ENCODE measurements at places on chromosomes 11 and 22.
A peak's percentile ranks its signal among the peaks of the same experiment; 100 is the strongest.

DNA sequence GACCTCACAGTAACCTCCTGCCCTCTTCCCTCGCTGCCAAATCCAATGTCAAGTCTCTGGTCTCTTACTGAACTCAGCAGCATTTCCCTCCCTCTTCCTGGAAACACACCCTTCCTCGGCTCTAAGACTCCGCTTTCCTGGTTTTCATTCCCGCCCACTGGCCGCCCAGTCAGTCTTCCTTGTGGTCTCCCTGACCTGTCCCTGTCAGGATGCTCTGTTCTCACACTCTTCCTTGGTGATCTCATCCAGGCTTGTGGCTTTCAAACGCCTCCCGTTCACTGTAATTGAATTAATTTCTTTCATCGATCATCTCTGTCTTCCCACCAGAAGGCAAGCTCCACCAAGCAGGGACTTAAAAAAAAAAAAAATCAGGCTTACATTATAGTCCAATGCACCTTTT lies 33.5 kb downstream of the MYO18B start:
- DNase-seq, result no peak

- no peak for DNase-seq
Observed at GRCh38 chr11:94574193-94574961, 7.2 kb downstream of the PIWIL4 start.

GRCh38 chr11:131481303-131481702 lies 110.9 kb downstream of the NTM start:
- DNase-seq, result no peak

DNA sequence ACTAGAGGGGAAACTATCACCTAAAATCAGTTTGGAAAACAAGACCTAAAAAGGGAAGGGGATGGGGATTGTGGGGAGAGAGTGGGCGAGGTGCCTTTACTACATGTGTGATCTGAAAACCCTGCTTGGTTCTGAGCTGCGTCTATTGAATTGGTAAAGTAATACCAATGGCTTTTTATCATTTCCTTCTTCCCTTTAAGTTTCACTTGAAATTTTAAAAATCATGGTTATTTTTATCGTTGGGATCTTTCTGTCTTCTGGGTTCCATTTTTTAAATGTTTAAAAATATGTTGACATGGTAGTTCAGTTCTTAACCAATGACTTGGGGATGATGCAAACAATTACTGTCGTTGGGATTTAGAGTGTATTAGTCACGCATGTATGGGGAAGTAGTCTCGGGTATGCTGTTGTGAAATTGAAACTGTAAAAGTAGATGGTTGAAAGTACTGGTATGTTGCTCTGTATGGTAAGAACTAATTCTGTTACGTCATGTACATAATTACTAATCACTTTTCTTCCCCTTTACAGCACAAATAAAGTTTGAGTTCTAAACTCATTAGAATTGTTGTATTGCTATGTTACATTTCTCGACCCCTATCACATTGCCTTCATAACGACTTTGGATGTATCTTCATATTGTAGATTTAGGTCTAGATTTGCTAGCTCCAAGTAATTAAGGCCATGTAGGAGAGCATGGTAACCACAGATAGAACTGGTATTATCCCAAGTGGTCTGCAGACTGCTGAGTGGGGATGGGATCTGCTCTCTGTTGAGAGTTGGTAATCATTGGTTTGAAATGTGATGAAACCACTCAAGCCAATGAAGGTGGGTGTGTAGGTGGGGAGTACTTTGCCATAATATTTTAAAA lies 3.6 kb downstream of the NEAT1 start:
- no peak for DNase-seq

GRCh38 chr11:113603277-113604059 lies 102.6 kb downstream of the TMPRSS5 start:
- peak; percentile 42 for DNase-seq

DNA sequence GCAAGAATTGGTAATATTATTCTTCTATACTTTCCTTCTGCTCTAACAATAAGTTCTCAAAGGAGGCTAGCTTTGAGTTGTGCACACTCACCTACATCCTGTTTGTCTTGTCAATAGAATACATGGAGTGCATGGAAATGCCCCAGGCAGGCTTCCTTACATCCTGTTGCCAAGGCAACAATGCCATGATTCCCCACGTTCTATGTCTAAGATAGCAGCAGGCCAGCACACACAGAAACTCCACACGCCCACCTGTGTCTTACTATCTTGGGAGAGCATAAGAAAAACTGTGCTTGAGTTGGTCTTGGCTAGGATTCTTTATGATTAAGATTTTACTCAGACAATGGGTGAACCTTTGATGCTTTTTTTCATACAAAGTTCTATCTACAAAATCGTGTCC lies 379.2 kb downstream of the AASDHPPT start:
- no peak for DNase-seq

DNA sequence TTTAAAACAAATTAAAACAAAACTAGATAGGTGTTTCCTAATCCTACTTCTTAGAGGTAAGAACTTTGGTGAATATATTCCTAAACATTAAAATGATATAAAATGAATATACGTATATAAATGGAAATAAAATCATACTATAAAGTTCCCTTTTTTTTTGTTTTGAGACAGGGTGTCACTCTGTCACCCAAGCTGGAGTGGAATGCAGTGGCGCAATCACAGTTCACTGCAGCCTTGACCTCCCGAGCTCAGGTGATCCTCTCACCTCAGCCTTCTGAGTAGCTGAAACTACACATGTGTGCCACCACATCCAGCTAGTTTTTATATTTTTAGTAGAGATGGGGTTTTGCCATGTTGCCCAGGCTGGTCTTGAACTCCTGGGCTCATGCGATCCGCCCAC lies 44.9 kb downstream of the NPAT start:
- no peak for DNase-seq

- DNase-seq, result no peak
Observed at GRCh38 chr11:69293819-69294505, at the start of gene MYEOV. Gene MYEOV (plus strand): TSS chr11:69294155. CDS start chr11:69295355, 1,200 bp downstream.

- peak; percentile 38 for DNase-seq
Observed at GRCh38 chr11:125903711-125904659, at the start of gene DDX25. Gene DDX25 (plus strand): TSS chr11:125904508. CDS start chr11:125904518, 10 bp downstream.

GRCh38 chr11:119427279-119427678 lies 4.3 kb upstream of the THY1 start:
- DNase-seq, result no peak

DNA sequence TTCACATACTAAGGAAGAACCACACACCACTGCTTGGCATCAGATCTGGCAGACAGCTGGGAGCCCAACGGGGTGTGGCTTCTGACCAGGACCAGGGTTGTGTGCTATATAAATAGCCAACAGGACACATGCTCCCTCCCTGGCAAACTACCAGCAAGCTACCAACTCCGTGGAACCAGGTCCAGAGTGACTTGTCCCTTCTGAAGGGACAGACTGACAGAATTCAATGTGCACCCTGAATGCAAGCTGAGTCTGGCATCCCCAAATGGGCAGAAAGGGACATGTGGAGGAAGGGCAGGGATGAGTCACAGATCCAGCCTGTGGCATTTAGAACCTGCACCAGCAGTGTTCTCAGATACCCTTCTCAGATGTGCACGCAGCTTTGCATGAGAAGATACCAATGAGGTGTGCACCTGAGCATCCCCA lies 92.9 kb downstream of the MICAL3 start:
- no peak for DNase-seq

DNA sequence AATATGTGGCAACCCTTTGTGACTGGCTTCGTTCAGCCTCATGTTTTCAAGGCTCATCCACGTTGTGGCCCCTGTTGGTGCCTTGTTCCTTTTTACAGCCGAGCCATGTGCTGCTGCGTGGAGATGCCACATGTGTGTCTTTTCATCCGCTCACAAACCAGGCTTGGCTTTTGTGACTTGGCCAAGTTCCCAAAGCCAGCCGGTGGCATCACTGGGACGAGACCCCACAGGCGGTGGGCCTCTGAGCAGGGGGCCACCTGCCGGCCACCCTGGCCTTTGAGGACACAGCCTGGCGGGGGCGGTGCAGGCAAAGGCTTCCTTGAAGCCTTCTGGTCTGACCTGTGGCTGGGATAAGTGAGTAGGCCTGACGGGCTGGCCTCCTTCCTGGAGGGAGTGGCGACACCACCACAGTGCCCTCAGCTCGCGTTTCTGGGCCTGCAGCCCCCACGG lies 10.5 kb downstream of the GRK2 start:
- no peak for DNase-seq

- no peak for DNase-seq
Observed at GRCh38 chr22:19483481-19484244, 3.9 kb downstream of the CDC45 start.

GRCh38 chr22:46175631-46176030 lies 25.3 kb downstream of the PPARA start:
- no peak for DNase-seq

DNA sequence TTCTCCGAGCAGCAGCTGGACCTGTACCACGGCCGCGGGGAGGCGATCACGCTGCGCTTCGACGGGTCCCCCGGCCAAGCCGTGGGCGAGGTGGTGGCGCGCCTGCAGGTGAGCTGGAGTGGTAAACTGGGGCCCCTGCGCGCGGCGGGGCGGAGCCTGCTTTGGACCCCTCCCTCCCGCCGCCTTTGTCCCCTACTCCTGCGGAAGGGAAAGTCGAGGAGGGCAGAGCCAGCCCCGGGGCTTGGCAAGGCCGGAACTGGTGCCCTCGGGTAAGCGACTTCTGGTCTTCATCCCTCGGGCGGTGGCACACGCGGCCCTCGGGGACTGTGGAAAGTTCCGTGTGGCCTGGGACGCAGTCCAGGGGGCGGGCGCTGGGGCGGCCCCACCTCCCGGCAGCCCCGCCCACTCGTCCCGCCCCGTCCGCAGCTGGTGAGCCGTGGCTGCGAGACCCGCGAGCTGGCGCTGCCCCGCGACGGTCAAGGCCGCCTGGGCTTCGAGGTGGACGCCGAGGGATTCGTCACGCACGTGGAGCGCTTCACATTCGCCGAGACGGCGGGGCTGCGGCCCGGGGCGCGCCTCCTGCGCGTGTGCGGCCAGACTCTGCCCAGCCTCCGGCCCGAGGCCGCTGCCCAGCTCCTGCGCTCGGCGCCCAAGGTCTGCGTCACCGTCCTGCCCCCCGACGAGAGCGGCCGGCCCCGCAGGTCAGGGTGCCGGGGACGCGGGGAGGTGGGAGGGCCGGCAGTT lies 9.2 kb downstream of the SIPA1 start:
- DNase-seq, result peak; percentile 51

DNA sequence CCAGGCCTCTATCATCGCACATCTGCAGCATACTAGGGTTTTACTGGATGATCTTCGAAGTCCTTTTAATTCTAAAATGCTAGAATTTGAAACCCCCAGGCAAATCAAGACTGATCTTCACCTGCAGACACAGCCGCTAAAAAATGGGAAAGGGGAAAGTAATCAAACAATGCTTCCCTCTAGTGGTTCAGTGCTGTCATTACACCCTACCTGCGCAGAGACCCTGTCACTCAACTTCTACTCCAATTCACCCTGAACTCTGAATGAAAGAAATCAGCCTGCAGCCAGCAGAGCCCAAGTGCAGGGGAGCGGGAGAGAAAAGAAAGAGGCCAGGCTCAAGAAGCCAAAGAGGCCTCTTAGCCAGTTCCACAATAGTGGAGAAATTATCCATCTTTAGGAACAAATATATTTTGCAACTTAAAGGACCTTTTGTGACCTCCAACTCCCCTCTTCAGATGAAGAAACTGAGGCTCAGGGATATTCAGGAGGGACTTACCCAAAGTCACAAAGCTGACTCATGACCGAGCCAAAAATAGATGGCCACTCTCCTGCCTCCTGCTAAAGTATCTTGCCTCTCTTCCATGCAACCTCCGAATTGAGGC lies 33.0 kb downstream of the SERGEF start:
- DNase-seq, result no peak

GRCh38 chr11:19370100-19370861 lies 129.5 kb upstream of the E2F8 start:
- no peak for DNase-seq

GRCh38 chr11:86335131-86335767 lies 33.2 kb downstream of the HIKESHI start:
- no peak for DNase-seq

DNA sequence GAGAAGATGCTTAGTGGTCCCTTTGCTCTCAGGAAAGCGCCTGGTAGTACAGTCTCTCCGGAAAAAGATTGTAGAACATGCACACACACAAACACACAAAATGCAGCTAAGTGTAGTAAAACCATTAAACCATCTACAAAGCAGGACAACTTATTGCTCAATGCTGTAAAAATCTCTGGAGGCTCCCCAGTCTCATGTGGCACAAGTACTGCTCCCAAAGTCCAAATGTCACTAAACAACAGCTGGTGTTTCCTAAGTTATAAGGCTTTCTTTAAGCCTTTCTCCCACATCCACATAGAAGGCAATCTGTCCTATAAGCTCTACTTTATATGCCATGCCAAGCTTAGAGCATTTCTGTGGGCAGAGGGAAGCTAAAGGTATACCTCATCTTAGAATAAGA lies 32.9 kb downstream of the CDON start:
- DNase-seq, result no peak

DNA sequence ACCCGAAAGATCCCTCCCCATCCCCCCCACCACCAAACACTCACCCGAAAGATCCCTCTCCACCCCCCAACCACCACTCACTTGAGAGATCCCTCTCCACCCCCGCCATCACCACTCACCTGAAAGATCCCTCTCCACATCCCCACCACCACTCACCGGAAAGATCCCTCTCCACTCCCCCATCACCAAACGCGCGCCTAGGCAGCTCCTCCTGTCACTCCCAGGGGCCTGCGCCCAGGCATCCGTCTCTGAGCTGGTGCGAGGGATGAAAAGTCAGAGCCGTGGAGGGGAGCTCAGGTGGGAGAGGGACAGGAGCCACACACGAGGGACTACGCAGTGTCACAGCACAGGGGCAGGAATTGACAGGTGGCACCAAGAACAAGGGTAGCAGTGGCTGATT lies 11.5 kb downstream of the KIAA0930 start:
- DNase-seq, result no peak

DNA sequence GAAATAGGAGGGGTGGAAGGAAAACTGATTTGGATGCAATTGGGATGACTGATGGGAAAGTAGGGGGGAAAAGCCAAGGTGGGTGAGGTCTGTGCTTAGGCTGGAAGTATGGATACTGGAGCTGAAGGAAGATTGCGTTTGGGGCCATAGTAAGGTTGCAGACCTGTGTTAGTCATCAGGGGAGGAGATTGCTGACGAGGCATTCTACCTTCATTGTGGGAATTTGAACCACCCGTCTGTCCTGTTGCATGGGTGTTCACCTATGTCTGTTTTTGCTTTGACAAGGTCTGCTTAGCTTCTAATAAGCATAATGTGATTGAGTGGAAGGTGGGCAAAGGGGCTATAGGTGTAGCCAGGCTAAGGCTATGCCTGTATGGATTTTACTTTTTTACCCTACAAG lies 323.8 kb downstream of the BLID start:
- no peak for DNase-seq

DNA sequence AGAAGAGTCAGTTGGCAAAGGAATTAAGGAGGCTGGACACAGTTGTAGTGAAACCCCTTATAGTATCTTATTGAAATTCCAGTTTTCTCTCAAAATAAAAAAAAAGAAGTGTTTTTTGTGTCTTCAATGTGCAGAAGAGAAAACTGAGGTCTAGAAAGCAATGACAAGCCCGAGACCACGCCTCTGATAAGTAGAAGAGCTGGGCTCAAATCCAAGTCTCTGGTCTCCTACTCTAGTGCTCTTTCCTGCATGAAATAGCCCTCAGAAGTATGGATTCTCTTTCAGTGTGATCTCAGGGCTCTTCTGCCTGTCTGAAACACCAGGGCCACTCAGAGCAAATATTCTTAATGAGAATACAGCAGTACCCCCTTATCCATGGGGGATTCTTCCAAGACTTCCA lies 200.9 kb downstream of the KIF18A start:
- DNase-seq, result no peak
